ENCODE measurements at places on chromosomes 1 and 21.

DNA sequence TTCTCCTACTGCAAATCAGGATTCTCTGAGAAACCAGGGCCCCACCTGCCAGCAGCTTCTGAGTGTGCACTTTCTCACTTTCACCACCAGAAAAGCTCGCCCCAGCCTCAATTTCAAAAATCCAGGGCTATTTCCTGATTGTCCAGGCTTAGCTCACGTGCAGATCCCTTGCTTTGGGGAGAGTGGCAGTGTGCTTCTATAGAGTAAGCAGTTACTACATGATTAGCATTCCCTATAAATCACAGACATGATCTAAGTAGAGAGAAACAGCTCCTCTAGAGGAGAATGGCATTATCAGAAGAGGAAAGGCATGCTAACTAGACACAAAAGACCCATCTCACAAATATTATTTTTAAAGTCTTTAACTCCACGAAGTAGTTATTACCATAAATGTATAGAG is 456.0 kb upstream of the PKN2 start:
- DNase-seq = no peak

DNA sequence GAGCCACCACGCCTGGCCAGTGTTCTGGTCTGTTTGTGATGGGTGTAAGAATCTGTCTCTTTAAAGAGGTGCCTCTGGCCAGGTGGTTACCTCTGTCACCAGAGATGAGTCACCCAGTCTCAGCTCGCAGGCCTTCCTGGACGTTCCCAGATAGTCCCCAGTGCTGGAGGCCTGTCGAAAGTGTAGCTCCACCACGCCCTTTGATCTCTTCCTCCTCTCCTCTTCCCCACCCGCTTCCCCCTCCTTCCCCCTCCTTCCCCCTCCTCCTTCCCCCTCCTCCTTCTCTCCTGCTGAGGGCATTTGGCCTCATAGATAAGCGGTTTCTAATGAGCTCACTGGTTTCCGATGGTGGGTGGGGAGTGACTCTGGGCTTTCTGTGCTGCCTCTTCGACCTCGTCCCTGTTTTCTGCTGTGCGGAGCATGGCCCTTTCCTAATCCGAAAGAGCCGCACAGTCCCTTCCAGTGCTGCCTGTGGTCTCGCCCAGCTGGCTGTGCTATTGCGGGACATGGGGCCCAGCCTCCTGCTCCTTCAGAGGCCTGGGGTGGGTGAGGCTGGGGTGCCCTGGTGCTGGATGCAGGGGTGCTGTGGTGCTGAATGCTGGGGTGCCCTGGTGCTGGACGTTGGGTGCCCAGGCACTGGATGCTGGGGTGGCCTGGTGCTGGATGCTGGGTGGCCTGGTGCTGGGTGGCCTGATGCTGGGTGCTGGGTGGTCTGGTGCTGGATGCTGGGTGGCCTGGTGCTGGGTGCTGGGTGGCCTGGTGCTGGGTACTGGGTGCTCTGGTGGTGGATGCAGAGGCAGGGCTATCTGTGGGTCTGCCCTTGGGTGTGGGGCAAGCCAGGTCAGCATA is 19.2 kb downstream of the AGPAT3 start:
- no peak for DNase-seq

- no peak for DNase-seq
These were observed 30.5 kb downstream of the BATF3 start for GRCh38 chr1:212669102-212669501.

DNA sequence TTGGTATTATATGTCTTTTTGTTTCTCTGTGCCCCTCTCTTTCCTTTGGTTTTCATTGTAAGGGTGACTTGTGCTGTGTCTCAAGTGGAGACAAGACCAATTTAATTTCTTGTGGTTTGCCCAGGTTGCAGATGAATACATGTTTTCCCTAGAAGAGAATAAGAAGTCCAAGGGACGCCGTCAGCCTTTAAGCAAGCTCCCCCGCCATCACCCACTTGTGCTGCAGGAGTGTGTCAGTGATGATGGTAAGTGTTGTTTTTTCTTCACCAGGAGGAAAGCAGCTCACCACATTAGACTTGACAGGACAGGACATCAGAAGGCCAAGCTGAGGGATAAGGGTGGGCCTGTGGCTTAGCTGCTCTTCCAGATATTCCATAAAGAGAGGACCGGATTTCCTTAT is 23.8 kb upstream of the ST3GAL3 start:
- DNase-seq = no peak

DNA sequence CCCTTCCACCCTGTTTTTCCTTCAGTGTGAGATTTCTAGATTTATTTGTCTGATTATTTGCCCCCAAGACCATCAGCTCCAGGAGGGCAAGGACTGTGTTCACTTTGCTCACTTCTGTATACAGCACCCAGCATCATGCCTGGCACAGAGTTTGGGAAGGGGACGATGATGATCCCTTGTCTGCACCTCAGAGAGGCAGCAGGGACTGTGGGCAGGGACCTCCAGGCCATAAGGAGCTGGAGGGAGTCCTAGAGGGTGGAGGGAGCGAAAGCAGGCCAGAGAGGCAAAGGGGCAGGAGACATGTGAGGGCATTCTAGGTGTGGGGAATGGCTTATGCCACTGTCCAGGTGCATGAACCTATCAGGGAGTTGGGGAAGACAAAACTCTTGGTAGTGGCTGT is 32.8 kb downstream of the H3-3A start:
- no peak for DNase-seq
